ENCODE measurements at places on chromosomes 2 and 18.

DNA sequence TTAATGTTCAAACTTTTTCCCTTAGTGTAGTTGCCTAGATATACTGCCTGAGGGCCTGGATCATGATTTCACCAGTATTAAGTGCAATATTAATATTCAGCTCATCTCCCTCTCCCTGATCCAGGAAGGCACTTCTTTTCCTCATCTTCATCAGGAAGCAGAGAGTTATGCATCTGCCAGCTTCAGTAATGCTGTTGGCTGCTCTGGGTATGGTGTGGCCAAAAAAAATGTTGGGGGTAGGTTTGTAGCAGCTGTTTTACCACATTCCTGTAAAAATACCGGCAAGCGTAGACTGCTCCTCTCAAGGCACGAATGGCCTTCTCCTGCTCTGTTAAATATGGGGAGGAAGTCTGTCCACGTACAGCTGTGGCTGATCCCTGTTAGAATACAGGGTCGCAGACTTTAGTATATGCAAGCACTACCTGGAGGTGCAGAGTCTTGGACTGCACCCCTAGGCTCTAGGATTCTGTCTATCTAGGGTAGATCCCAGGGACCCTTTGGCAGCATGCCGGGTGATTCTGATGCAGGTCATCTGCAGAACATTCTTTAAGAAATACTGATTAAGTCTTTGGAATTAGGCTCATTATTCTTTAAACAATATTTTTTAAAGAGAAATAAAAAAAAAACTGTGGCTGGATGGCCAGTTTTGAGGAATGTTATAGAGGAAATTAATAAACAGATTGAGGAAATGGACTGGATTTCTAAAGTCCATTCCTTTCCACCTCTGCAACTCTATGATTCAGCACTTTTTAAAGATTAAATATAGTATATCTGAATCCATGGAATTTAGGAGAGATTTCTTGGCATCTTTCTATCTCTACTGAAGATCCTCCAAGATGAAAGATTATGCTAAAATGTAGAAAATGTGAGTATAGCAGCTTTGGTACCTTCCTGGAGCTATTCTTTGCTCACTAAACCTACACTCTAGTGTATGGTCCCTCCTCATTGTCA is 21.0 kb upstream of the GLS start:
- DNase-seq: no peak

DNA sequence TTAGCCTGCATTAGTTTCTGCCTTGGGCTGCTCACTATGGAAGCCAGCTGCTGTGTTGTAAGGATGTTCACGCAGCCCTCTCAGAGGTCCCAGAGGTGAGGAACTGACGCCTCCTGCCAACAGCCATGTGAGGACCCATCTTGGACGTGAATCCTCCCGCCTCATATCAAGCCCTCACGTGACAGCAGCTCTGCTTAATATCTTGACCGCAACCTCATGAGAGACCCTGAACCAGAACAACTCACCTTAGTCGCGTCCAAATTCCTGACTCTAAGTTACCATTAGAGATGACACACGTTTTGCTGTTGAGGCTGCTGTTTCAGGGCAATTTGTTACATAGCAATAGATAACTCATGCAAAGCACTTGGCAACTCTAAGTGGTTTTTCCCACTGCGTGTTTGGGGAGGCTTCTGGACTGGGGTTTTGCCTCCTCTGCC is 97.7 kb downstream of the TMEM17 start:
- DNase-seq: no peak

- no peak for DNase-seq
These were observed 27.7 kb upstream of the PTPN4 start for GRCh38 chr2:119731983-119732382.

DNA sequence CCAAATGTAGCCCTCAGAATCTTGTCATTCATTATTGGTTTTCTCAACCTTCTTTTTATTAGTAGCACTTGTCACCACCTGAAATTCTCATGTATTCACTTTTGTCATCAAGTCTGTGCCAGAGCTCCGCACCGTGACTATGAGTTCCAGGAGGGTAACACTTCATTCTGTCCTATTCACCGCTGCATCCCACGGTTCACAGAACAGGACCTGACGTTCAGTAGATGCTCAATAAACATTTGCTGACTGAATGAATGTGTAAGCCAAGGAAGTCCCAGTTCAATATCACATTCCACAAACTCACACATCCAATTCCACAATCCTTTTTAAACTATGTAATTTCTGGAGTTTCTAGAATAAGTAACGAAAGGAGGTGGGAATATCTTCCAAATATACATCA is 65.5 kb downstream of the MOGAT1 start:
- no peak for DNase-seq

GRCh38 chr2:114119862-114120261 is 230.0 kb downstream of the ACTR3 start:
- DNase-seq: no peak

GRCh38 chr2:218367415-218368149 is 10.9 kb downstream of the CATIP start:
- DNase-seq: no peak

- no peak for DNase-seq
These were observed 46.0 kb downstream of the PARD3B start for GRCh38 chr2:204591225-204591624.

DNA sequence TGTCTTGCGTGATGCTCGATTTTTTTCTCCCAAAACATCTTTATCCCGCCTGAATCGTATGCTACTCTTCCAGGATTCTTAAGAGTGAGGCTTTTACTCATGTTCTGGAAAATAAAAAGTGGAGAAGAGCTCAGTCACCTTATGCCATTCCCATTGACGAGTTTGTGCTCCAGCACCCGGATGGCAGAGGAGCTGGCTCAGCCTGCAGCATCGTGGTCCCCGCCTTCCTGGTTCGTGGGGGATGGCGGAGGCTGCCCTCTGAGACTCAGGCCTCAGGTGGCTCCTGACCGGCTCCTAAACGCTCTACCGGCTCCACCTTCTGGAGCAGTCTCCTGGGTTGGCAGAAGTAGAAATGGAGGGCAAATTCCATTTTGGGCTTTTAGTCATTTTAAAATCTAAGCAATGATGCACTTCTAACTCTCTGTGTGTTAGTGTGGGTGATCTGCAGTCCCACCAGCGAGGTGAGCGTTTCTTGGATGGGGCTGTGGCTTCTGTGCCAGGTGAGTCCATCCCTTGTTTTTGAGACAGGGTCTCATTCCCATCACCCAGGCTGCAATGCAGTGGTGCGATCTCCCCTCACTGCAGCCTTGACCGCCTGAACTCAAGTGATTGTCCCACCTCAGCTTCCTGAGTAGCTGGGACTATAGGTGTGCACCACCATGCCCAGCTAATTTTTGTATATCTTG is 27.8 kb downstream of the RTP5 start:
- no peak for DNase-seq

Data from kidney glomerular epithelial cell (primary cell).